ENCODE measurements at places on chromosomes 1 and 21. TPM values are rescaled to one million over a fixed set of nuclear protein-coding genes. Genes with fewer than 3 reads are reported as not detected.

DNA sequence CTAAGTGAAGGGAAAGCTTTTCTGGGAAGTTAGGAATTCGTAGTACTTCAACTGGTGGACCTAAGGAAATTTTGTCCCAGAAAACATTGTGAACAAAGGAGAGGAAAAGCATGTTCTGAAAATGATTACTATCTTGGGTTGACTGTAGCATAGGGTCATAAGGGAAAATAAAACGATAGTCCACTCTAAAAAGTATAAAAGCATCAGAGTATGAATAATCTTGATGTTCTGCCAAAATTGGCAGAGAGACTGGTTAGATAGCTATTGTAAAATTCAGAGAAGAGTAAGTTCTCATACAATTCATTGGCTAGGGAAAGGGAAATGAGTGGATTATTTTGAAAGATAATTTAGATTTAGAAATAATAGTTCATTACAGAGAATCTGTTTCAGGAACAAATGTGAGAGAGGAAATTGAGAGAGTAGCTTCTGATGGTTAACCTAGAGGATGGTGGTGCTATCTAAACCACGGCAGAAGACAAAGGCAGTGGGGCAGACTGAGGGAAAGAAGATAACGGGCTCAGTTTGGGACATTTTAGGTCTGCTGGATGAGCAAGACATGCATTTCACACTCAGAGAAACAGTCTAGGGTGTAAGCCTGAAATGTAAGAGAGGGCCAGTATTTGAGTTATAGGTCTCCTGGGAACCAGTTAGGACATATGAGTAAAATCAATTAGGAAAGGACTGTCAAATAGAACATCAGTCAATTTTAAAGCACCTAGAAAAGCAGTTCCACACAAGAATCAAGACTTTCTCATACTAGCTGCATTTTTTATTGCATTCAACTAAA, 799.3 kb upstream of the CXADR start:
- DNase-seq, result no peak
- H3K4me1 ChIP-seq, result peaks cover 10% of the 10 kb centered on the region
- H3K27me3 ChIP-seq, result no peaks in the 10 kb centered on the region
- H3K36me3 ChIP-seq, result peaks cover 6% of the 10 kb centered on the region

The MROH9 gene
- not detected for total RNA-seq

The PODN gene
- total RNA-seq, result not detected

The FCGR2B gene
- not detected for total RNA-seq

GRCh38 chr1:18316764-18317163, 164.0 kb upstream of the KLHDC7A start:
- peaks cover 6% of the 10 kb centered on the region for H3K36me3 ChIP-seq
- DNase-seq, result no peak
- no peak overlapping the region for H3K27ac ChIP-seq
- no peaks in the 10 kb centered on the region for H3K4me1 ChIP-seq
- no peak overlapping the region for H3K4me3 ChIP-seq

GRCh38 chr1:206757524-206758266, 12.9 kb upstream of the IL19 start:
- H3K27me3 ChIP-seq, result peaks cover 26% of the 10 kb centered on the region
- no peak for DNase-seq
- no peaks in the 10 kb centered on the region for H3K4me1 ChIP-seq
- no peak overlapping the region for H3K4me3 ChIP-seq

DNA sequence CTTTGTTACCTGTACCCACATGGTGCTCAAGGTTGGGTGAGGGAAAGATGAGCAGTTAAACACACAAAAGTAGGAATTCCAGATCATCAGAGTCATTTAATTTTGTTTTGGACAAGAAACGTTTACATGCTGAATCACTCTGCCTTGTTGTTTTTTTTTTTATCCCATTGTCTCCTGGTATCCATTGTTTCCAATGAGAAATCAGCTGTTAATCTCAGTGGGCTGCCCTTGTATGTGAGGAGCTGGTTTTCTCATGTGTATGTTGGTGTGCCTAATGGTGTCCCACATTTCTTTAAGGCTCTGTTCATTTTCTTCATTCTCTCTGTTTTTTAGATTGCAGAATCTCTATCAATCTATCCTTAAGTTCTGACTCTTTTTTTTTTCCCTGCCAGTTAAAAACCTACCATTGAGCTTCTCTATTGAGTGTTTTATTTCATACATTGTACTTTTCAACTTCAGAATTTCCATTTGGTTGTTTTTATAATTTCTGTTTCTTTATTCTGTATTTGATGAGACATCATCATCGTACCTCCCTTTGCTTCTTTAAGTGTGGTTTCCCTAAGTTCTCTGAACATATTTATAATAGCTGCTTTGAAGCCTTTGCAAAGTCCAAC, 8.8 kb upstream of the OBSCN start:
- H3K4me3 ChIP-seq, result no peak overlapping the region
- no peak overlapping the region for H3K27ac ChIP-seq
- H3K4me1 ChIP-seq, result no peaks in the 10 kb centered on the region
- H3K36me3 ChIP-seq, result peaks cover 4% of the 10 kb centered on the region
- H3K27me3 ChIP-seq, result no peaks in the 10 kb centered on the region

DNA sequence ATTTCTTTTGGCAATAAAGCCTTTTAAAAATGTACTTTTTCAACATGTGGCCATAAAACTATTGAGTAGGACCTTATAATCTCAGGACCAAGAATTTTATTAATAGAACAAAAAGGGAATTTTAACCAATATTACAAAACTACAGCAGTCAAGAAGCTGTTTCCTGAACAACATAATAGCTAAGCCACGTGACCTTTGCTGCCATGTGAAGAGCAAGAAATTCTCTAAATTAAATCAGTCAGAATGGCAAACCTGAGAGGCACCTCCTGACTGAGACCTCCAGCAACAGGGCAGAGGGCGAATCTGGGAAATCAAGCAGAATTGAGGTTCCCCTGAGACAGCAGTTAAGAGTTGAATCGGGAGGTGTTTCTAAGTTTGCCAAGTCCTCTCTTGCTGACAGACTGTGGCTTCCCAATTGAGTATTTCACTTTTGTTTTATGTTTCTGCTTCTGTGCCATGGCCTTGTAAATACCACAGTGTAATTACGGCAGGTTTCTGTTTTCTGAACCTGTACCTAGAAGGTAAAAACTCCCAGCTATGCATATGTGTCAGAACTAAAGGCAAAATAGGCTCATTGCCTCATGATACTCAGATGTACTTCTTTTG, 358.4 kb downstream of the NTNG1 start:
- no peaks in the 10 kb centered on the region for H3K27me3 ChIP-seq
- H3K27ac ChIP-seq, result no peak overlapping the region
- no peak for DNase-seq
- H3K4me3 ChIP-seq, result no peak overlapping the region
- no peaks in the 10 kb centered on the region for H3K36me3 ChIP-seq
- no peaks in the 10 kb centered on the region for H3K4me1 ChIP-seq
